Transverse colon (tissue), 4 donors: ENCODE measurements at places on chromosomes 16 and 17. TPM values are rescaled to one million over a fixed set of nuclear protein-coding genes. Genes with fewer than 3 reads are reported as not detected.

- DNase-seq = no peak
Measured at GRCh38 chr17:50845240-50846147, 10.1 kb downstream of the WFIKKN2 start.

RSKR gene
- 22.2 TPM for total RNA-seq

KRTAP9-2 gene
- total RNA-seq = not detected

KRTAP4-9 gene
- total RNA-seq = not detected

DNA sequence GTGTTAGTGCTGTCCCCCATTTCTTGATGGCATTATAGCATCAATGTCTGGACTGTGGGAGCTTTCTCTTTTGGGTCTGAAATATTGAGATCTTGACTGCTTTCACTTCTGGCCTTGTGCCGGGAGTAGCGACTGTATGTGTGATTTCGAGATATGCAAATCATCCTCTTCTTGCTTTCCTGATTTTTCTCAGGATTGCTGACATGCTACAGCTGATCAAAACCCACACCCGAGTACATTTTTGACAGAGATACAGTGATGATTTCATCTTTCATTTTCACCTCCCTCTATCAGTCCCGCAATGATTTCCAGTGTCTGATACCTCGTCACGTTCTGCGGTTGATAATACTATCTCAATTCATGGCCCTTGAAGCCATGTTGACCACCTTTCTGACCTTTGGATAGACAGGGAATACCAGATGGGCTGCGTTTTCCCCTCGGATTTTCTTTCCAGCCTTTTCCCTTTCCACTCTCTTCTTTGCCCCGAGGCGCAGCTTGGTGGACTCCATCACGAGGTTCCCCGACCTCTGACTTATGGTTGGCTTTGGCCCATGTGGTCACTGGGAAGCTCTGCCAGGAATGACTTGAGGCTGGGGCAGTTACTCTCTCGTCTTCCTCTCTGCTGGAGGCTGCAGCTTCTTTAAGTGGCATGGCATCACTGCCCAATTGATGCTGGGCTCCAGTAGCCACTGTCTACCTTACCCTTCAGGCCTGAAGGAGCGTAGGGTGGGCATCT lies 184.4 kb downstream of the SNX29 start:
- DNase-seq = no peak

DNA sequence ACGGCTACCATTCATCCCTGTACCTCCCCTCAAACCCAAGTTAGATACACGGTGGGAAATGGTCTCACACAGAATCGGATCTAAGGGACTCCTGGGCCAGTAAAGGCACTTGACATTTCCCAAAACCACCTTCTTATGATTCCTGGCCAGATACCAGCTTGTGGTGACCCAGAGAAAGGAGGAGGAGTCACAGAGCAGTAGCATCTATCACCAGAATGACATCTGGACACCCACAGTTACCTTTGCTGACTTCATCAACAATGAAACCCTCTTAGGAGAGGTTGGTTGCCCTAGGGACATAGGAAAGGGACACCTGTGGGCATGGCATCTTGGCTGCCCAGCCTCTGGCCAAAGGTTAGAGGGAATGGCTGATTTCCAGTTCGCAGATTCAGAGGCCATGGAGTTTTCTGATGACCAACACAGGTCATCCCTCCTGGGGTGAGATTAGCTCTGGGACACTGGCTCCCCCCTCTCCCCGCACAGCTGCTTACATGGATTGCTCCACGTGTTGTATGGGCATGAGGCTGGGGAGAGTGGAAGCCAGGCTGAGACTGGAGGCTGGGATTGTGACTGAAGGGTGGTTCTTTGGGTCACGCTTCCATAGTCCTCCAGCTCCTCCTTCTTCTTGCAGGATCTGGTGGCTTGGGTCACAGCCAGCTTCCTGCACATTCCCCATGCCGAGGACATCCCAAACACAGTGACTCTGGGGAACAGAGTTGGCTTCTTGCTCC lies 1.4 kb upstream of the AOC3 start:
- no peak for DNase-seq

CBLN1 gene
- total RNA-seq = 0.32 TPM

PRR29 gene
- not detected for total RNA-seq

DNA sequence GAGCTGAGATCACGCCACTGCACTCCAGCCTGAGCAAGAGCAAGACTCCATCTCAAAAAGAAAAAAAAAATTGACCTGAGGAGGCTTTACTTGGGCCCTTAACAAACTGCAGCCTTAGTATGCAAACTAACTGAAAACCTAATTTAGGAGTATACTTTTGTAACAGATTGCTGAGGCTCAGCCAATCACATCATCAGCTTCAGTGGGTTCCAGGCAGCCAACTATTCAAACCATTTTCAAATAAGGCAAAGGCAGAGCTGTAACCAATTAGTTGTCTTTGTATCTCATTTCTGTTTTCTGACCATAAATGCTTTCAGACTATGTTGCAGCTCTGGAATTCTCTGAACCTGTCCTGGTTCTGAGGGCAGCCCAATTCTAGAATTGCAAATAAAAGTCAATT lies 23.9 kb downstream of the RAD51D start:
- DNase-seq = no peak
